ENCODE measurements at places on chromosomes 5 and 9.

- no peak for DNase-seq
Measured at GRCh38 chr5:159917994-159918393, 1.7 kb downstream of the ADRA1B start.

GRCh38 chr9:92970467-92970923, 23.2 kb downstream of the FGD3 start:
- no peak for DNase-seq

GRCh38 chr5:164713682-164714081, 1208.3 kb downstream of the MAT2B start:
- no peak for DNase-seq

DNA sequence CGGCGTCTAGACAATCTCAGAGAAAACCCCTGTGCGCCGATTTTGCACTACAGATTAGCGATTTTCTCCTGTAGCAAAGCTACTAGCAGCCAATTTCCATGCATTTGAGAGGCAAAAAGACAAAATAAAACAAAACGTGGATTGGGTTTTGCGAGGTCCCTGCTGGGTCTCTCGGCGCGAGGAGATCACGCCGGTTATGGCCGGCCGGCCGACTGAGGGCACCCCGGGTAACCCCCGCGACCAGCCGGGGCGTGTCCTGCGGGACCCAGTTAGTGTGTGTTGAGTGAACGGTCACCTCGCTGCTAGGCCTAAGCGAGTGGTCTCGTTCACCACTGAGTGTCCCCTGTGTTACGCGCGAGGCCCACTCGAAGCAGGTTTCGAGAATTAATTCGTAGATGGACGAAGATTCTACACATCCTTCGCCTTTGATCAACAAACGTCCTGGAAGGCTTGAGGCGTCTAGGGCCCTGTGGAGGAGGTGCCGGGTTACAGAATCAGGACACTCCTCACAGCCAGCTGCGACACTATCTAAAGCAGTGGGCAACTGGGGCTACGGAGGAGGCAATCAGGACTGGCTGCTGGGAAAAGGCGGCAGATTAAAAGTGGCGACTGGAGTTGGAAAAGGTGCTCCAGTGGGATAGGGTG, 764 bp upstream of the VDAC1 start:
- DNase-seq, result peak; percentile 28

DNA sequence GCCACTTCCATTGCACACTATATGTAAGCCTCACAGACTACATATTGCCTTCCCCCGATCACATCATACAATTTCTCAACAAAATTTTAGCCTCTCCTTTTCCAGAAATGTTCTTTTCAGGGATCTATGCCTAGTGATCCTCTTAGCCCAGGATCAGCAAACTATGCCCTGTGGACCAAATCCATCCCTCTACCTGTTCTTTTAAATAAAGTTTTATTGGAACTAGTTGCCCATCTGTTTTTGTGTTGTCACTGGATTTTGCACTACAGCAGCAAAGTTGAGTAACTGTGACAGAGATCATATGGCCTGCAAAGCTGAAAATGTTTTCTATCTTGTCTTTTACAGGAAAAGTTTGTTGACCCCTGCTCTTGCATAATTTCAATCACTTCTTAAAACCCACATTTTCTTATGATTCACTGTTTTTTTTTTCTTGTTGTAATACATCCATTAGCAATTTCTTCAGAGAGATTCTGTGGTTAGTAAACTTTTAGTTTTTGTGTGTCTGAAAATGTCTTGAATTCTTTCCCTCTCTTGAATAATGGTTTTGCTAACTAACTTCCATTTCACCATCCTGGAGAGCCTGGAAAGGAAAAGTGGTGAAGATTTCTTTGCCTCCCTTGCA, 7.1 kb downstream of the TXNDC8 start:
- no peak for DNase-seq

DNA sequence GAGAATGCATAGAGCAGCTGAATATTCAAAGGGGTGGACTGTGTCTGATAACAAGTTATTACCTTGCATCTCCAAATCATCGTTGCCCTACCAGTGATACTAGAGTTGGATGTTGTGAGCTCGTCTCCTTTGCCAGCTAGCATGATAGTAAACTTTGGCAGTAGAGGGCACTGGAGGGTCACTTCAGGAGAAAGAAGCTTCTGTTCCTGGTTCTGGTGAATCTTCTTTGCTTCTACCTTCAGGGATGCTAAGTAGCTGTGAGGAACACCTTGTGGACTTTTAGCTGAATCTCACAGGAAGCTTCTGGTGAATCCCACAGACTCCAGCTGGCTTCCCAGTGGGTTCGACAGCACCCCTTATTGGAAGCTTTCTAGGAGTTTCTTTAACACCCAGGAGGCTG, 626.6 kb upstream of the SGCD start:
- DNase-seq, result no peak

DNA sequence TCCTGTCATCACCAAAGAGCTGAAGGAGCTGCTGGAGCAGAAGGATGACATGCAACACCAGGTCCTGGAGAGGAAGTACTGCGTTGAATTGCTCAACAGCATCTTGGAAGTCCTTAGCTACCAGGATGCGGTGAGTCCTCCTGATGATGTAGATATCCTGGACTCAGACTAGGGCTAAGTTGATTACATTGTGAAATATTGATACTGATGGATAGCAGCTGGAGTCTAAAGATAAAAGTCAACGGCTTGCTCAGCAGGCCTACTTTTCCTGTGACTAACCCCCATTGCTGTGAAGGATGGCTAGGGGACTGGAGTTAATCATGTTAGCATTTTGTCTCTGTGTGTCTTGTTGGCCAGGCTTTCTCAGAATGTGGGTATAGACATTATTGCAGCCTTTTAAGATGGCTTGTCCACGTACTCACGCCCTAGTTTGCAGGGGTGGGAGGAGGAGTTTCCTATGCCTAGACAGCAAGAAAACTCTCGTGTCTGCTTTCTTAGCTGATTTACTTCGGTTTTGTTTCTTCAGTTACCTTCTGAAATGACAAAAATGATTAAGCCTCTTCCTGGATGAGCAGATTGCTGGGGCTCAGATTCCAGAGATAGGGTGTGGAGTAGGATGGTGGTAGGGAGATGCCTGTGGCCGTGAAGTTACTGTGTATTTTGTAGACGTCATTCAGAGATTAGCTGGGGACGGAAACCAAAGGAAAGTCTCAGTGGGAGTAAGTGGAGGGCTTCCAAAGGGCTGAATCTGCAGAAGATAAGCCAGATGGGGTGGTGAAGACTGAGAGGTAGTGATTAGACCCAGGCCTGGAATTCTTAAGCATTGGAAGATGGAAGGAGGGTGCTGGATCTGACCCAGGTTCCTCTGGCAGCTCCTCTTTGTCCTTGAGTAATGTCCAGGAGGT, 166.3 kb downstream of the DOCK2 start:
- no peak for DNase-seq

DNA sequence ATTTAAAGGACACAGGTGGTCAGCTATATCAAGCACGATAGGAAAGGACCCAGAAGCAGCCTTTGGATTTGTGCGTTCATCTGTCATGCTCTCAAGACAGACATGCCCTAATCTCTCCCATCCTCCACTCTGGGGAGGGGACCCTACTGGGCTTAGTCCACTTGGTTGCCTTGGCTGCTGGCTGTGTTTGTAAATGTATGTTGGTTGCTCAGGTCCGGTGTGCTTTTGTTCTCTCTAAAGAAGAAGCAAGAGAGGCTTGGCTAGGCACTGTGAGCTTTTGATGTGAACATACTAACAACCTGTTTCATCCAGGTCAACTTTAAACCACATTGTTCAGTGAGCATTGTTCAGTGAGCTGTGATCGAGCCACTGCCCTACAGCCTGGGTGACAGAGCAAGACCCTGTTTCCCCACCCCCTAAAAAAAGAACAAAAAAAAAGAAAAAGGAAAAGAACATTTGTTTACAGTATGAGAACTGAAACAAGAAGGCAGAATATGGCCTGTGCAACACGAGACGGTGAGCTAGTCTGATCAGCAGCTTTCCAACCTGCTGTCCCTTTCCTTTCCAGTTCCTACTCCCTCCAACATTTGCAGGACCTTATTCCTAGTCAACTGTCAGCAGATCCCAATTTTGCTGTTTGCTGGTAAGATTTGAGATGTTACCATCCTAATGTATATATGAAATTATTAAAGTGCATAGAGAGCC, 228.3 kb downstream of the ARHGAP26 start:
- DNase-seq, result peak; percentile 22

DNA sequence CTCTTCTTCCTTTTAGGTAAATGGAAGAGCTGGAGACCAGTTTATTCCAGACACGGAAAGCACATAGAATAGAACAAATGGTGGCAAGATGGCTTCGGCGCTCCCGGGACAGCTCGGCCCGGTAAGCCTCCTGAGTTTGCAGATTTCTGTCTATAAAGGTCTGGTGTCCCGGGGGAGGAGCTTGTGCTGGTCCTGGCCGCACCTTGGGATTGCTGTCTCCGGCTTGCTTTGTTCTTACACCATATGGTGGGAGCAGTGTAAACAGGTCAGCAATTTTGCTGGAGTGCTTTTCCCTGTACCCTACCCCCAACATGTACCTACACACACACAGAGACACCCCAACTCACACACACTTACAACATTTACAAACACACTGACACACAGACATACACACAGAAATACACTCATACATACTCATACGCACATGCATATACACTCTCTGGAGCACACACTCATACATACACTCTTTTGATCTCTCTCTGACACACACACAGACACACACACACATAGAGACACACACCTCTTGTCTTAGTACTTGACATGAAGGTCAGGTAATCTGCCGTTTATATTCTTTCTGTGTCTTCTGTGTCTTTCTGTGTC, 42.0 kb downstream of the FRMPD1 start:
- no peak for DNase-seq

DNA sequence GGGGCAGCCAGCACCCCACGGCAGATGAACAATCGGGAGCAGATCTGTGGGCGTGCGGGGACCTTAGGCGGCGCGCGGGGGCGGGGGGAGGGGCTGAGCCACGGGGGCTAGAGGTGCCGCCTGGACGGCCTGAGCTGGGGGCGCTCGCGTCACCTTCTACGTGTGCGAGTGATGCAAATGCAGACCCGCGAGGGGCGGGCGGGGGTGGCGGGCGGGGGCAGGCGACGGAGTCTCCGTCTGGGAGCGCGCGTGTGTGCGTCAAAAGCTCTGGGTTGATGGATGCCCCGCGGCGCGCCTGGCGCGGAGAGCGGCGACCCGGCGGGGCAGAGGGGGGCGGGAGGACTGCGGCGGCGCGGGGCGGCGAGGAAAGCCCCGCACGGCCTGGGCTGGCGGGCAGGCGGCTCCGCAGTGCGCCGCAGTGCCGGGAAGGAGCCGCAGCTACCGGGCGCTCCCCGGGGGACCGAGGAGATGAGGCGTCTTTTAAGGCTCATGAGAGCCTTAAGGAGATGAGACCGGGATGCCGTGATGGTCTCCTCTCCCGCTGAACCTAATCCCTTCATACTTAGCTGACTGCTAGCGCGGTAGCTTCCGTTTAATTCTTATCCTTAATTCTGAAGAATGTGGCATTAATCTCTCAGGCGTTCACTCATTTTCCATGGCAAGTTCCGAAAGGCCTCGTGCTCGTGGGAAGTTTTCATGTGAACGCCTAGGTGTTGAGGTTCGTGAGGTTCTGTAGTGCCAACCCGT, 1.5 kb downstream of the SV2C start:
- DNase-seq, result peak; percentile 2
